Sciatic nerve (tissue), 2 donors: ENCODE measurements at places on chromosomes 3 and 15. TPM values are rescaled to one million over a fixed set of nuclear protein-coding genes. Genes with fewer than 3 reads are reported as not detected.

Gene MEGF11
- total RNA-seq: 6.8 TPM

Gene AP3B2
- total RNA-seq: 2.4 TPM

Gene INSYN1
- total RNA-seq: 7.8 TPM

Gene SAMMSON
- 3.4 TPM for total RNA-seq

Gene CLDN16
- total RNA-seq: 0.53 TPM

Gene C3orf80
- 0.49 TPM for total RNA-seq

Gene CIDEC
- 13.6 TPM for total RNA-seq

Gene SPTBN5
- total RNA-seq: 35.0 TPM

Gene BCHE
- 2.6 TPM for total RNA-seq

Gene CHL1
- 252 TPM for total RNA-seq

Gene RBSN
- total RNA-seq: 38.9 TPM

Gene GOLGA6L10
- total RNA-seq: 1.9 TPM

Gene ATG3
- 52.3 TPM for total RNA-seq

Gene SLC24A5
- total RNA-seq: 0.89 TPM

Gene GOLGA6A
- 0.98 TPM for total RNA-seq

Gene U2SURP
- 125 TPM for total RNA-seq

Gene C3orf18
- 16.1 TPM for total RNA-seq

Gene TGM5
- total RNA-seq: not detected

Gene TEX55
- total RNA-seq: not detected
